Astrocyte of the hippocampus (primary cell): ENCODE measurements at places on chromosomes 6 and 20.

- DNase-seq, result no peak
These were observed 69.6 kb downstream of the PYGB start for GRCh38 chr20:25317351-25318075.

DNA sequence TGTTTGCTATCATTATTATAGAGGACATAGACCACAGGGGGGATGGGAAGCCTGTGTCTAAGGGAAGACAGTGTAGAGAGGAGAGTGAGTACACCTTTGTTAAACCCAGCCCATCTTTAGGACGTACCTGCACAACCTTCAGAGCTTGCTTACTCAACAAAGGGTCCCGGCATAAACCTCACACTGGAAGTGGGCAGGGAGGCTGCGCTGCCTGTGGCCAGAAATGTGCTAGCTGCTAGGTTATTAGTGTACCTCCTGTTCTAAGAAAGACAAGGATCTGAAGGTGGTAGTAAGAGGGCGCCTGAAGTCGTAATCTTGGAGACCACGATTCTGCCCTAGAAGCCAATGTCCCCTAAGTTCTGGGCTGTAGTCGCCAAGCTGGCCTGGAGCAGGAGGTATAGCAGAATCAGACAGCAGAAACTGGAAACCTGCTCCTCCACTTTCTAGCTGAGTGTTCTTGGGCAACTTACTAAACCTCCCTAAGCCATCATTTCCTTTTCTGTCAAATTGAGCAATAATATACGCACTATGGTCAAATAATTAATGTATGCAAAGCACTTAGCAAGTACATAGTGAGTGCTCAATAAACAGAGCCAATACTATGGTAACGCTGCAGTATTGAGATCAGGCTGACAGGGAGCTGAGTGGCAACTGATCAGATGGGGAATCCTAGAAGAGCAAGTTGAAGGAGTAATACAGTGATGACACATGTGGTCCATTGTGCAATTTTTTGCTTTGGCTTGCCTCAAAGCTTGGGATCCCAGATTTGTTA, 16.8 kb upstream of the AKIRIN2 start:
- no peak for DNase-seq

GRCh38 chr6:14806101-14806500, 439.8 kb upstream of the JARID2 start:
- DNase-seq, result no peak

- DNase-seq, result no peak
These were observed 949 bp upstream of the ATXN1 start for GRCh38 chr6:16762268-16762549.

GRCh38 chr6:126072172-126072571, 85.8 kb downstream of the TRMT11 start:
- no peak for DNase-seq

- no peak for DNase-seq
These were observed 7.6 kb upstream of the TP53RK start for GRCh38 chr20:46696791-46697279.

DNA sequence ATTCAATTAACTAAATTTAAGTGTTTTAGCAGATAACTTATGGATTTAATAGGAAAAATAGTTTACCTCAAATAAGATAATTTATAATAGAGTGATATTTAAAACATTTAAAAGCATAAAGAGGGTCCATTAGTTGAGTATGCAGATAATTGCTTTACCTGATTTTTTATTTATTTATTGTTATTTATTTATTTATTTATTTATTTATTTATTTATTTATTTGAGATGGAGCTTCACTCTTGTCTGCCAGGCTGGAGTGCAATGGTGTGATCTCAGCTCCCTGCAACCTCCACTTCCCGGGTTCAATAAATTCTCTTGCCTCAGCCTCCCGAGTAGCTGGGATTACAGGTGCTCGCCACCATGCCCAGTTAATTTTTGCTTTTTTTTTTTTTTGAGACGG, 982.9 kb downstream of the TFAP2A start:
- no peak for DNase-seq

GRCh38 chr6:40642190-40642589, 55.0 kb upstream of the LRFN2 start:
- no peak for DNase-seq

- no peak for DNase-seq
These were observed 185.6 kb downstream of the KIF16B start for GRCh38 chr20:16387666-16388065.

- peak; percentile 68 for DNase-seq
These were observed 29.9 kb upstream of the ZNF184 start for GRCh38 chr6:27502508-27503435.

DNA sequence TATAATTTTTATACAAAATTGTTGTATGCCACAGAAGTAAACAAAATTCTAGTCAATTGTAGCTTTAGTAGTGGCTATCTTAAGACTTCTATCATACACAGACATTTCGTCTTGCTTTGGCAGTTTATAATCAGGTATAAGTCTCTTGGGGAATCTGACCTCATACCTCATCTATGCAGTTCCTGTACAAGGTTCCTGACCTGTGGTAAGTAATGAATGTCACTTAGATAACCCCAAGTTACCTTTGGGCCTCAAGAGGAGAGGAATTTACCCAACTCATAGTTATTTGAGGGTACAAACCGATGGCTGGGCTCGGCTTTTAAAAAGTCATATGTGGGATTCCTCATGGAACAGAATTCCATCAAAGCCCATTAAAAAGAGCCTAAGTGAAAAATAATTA, 58.8 kb upstream of the UNC93A start:
- DNase-seq, result no peak

- DNase-seq, result peak; percentile 12
These were observed 100.0 kb downstream of the ARMC2 start for GRCh38 chr6:108948181-108948661.

DNA sequence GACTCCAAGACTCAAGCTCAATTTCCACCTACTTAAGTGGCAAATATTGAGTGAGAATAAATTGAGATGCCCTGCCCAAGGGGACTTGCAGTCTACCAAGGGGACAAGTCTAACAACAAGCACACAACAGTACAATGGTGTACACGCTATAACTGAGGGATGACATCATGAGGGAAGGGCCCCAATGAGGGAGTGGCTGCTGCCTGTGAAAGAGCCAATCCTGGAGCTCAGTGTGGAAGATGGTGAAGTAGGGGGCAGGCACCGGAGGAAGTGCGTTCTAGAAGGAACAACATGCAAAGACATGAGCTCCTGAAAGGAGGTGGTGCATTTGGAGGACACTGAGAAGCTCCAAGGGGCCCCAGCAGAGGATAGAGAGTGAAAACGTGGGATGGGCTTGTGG, 46.9 kb upstream of the ARMH2 start:
- no peak for DNase-seq

DNA sequence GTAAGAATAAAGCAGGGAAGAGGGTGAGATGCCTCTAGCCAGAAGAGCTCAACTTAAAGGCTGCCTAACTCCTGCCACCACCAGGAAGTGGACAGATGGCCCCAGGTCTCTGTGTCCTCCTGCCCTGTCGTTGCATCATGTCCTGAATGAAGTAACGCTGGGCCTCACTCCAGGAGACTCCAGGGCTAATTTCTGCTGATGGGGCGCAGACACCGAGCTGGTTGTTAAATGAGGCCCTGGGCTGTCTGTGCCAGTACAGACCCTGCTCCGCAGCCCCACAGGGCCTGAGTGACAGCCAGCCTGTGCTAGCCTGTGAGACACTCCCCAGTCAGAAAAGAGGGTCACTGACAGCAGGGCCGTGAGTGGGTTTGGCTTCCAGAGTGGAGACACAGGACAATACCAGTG, 6.5 kb downstream of the IP6K3 start:
- DNase-seq, result no peak

GRCh38 chr20:18545566-18545965, 21.7 kb upstream of the SMIM26 start:
- no peak for DNase-seq

GRCh38 chr6:111995404-111995803, 58.5 kb upstream of the CCN6 start:
- no peak for DNase-seq

DNA sequence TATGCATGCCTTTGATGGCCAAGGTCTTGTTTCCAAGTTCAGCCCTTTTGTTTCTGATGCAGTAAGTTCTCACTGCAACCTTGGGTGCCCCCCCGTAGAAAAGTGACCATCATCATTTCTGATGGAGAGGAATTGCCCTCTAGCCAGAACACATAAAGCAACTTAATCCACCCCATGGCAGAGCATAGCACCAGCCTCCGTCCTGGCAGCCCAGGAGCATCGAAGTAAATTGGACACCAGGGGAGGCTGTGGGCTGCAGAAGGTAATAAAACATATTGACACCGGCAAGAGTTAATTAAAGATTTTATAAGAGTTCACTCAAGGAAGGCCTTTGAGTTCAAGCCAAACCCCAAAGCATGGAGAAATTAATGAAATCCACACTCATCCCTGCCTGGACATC, 39.2 kb upstream of the CST7 start:
- no peak for DNase-seq

GRCh38 chr6:120198033-120198432, 848.5 kb upstream of the MAN1A1 start:
- DNase-seq, result peak; percentile 60

- DNase-seq, result peak; percentile 50
These were observed 303.8 kb upstream of the THEMIS start for GRCh38 chr6:128204616-128205015.

GRCh38 chr6:44335631-44336030, 6.8 kb upstream of the SPATS1 start:
- no peak for DNase-seq

GRCh38 chr6:75563032-75563431, 38.6 kb upstream of the SENP6 start:
- peak; percentile 5 for DNase-seq

DNA sequence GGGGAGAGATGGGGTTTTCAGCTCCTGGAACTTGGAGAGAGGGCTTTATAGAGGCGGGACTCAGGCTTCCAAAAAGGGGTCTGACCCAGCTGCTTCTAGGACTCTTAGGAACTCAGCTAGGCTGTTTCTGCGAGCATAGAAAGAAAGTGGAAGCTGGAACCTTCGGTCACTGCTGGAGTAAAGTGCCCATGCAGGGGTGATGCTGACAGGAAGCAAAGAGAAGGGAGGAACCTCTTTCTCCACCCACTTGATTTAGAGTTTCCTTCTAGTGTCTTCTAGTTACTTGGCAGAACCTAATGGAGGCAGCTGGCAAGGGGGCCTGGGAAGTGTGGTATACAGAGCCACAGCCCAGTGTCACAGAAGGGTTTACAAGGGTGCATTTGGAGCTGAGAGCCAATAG, 283.6 kb downstream of the QKI start:
- no peak for DNase-seq

- DNase-seq, result peak; percentile 19
These were observed 446.7 kb downstream of the BCKDHB start for GRCh38 chr6:80553071-80553740.

DNA sequence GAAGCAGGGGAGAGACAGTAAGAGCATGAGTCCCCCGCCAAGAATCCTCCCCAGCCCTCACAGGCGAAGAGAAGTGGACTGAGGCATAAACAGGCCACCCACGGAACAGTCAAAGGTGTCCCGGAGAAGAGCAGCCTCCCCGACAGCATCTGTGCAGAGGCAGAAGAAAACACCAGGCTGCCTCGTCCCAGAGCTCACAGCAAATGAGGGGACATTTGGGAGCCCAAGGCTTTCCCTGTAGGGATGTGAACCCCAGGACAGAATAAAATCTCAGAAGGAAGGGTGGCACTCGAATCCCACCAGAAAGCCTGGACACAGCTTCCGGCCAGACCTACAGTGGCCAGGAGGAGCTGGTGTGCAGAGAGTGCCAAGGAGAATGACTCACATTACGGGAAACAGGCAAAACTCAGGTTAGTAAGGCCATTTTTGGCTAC, 90.4 kb downstream of the DLL1 start:
- DNase-seq, result peak; percentile 62

DNA sequence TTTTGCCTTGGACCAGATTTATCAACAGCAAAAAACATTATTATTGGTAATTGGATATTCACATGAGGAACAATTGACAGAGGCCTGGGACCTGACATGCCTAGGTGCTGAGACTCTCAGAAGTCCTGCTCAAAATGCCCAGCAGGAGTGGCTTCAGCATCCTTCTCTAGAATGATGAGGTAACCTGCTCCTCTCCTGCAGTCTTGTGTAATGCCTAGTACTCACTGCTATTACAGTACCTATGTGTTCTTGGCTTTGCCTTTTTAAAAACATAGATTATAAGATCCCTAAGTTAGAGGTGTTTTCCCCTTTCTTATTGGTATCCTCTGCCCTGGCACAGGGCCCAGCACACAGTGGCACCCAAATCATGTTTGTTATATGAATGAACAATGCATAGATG, 230.9 kb downstream of the PKHD1 start:
- no peak for DNase-seq

DNA sequence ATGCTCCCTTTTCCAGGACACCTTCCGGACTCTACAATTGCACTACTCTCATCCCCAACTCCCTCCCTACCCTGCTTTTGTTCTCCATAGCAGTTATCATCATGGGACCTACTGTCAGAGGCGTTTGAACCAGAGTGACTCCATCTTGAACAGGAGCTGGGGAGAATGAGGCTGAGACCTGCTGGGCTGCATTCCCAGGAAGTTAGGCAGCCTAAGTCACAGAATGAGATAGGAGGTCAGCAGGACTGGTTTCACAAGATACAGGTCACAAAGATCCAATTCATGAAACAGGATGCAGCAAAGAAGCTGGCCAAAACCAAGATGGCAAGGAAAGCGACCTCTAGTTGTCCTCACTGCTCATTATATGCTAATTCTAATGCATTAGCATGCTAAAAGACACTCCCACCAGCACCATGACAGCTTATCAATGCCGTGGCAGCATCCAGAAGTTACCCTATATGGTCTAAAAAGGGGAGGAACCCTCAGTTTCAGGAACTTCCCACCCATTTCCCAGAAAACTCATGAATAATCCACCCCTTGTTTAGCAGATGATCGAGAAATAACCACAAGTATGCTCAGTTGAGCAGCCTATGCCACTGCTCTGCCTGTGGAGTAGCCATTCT, 15.6 kb downstream of the SLC13A3 start:
- DNase-seq, result peak; percentile 57
